ENCODE measurements at places on chromosomes 6 and 20.

DNA sequence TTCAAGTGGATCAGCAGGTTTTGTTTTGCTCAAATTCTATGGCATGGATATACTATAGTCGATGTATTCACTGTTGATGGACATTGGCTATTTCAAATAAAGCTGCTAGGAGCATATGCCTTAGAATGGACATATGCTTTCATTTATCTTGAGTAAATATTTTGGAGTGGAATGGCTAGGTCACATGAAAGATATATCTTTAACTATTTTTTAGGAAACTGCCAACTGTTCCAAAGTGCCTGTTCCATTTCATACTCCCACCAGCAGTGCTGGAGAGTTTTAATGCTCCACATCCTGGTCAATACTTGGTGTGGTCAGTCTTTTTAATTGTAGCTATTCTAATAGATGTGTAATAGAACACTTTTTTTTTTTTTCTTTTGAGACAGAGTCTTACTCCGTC, 81.1 kb upstream of the PIM1 start:
- DNase-seq = no peak

DNA sequence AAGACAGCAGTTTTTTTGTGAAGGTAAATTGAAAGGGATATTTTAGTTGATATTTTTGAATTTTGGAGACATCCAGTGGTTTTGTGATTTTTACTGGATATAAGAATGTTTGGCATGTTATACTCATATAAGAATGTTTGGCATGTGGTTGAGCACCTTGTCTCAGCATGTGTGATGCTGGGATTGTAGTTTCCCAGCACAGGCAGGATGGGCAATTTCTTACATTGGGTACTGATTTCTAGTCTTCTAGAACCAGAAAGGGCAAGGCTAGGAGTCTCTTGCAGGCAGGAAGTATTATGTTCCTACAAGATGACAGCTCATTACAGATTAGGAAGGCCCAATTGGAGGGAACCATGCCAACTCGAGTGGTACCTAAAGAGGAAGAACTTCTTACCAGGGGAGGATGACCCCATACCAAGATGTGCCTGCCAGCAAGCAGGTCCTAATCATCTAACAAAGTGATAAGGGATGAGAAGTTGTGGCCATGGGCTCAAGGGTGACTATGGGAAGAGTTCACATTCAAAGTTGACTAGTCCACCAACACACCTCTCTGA, 377.8 kb downstream of the UTRN start:
- DNase-seq = no peak

- DNase-seq = no peak
Observed at GRCh38 chr6:37819802-37820717, 533 bp downstream of the ZFAND3 start.

DNA sequence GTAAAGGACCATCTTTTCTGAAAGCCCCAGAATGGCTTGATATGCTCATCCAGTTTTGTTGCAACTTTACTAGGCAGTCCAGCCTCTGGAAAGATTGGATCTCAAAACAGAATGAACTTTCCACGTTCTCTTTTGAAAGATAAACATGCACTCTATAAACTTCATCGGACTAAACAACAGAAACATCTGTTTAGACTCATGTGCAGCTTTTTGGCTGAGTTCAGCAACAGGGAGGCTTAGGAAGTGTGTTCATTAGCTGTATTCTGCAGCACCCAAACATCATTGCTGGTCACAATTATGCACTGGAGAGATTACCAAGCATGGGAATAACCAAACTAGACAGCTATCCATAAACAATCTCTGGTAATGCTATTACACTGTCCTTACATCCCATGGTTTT, 180.5 kb downstream of the TENT5A start:
- DNase-seq = no peak

DNA sequence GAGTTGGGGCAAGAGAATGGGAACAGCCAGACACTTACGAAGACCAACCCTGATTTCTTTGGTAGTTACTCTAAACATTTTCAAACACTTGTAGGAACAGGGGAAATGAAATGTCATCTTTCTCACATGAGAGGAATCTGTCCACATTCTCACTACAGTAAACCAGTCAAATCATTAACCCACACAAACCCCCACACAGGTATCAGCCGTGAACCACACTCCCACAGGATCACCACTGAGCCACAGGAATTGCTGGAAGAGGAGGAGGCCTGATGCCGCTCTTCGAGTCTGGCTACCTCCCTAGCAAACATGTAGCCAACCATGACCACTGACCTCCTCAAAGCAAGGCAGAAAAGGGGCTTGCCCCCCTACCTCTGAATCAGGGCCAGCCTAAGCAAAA, 6.9 kb upstream of the RSPO3 start:
- DNase-seq = no peak

DNA sequence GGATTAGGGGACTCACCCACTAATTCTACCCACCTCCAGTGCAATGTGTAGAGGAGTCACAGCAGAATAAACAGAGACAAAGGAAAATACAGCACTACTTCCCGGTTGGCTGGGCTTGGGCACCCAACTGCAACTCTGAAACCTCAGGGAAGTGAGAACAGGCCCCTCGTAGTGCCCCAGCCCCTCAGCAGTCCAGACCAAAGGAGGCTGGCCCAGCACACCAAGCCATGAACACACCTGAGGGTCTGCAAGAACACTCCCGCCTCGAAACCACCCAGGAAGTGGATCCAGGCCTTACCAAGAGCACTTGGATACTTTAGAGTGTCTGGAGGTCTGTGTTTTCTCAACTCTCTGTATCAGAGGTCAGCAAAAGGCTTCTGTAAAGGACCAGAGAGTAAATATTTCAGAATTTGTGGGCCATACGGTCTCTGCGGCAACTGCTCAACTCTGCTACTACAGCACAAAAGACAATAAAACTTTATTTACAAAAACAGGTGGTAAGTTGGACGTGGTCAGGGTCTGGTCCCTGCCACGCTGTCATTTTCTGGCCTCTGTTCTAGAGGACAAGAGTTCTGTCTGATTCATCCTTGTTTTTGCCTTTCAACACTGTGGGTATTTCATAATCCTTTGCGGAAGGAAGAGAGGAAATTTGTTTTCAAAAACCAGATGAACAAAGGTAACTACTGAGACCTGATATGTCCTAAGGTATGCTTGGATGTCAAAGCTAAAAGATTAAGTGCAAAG, 154.6 kb downstream of the PTPRT start:
- DNase-seq = no peak

GRCh38 chr6:44339301-44339700, 3.1 kb upstream of the SPATS1 start:
- DNase-seq = no peak

GRCh38 chr6:24004062-24004461, 122.0 kb upstream of the NRSN1 start:
- no peak for DNase-seq

DNA sequence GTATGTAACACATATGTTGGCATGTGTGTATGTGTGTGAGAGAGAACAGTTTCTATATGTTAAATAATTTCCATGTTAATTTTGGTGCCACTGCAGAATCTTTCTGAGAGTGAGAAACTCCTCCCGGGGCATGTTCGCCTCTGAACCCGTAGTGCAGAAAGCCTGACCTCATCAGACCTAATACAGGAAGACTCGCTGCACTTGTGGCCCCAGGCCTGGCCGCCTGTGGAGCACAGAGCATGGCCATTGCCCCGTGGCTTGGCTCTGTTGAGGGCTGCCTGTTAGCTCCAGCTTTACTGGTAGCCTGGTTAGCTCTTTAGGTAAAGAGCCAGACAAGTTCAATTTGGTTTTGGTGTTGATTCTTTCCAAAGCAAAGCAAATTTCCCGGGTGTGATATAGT, 25.5 kb downstream of the FARS2 start:
- no peak for DNase-seq

DNA sequence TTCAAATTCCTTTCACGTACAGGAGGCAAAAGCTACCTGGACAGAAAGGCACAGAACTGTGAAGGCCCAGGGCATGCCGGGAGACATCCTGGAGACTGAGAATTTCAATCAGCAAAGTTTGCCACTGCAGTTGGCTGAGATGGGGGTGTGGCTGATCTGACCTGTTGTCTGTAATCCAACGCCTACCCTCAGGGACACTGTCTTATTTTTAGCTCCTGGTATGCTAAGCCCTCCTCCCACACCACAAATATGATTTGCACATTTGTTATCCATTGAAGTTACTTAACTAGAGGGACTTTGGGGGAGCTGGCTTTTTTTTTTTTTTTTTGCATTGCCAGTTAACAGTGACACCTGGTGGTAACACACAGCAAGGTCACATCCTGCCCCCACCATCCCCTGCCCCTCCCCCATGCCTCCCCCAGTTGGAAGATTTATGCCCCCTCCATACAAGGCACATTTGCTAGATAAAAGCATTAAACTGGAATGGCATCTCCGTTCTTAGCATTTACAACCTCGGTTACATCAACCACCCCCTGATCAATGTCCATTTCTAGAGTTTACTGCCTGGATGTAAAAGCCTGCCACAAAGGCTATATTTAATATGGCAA, 40.4 kb downstream of the TTI1 start:
- DNase-seq = no peak

- no peak for DNase-seq
Observed at GRCh38 chr6:42979523-42980177, 669 bp upstream of the PEX6 start.

Data from ecto neural progenitor cell (in vitro differentiated cells).